ENCODE measurements at places on chromosomes 16 and 17.

DNA sequence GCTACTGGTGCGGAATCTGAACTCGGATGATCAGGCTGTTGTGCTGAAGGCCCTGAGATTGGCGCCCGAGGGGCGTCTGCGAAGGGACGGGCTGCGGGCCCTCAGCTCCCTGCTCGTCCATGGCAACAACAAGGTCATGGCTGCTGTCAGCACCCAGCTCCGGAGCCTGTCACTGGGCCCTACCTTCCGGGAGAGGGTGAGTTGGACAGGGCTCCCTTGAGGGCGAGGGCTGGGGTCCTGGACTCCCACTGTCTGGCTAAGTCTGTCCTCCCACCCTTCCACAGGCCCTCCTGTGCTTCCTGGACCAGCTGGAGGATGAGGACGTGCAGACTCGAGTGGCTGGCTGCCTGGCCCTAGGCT, 16.7 kb upstream of the CTCF start:
- no peak for DNase-seq

DNA sequence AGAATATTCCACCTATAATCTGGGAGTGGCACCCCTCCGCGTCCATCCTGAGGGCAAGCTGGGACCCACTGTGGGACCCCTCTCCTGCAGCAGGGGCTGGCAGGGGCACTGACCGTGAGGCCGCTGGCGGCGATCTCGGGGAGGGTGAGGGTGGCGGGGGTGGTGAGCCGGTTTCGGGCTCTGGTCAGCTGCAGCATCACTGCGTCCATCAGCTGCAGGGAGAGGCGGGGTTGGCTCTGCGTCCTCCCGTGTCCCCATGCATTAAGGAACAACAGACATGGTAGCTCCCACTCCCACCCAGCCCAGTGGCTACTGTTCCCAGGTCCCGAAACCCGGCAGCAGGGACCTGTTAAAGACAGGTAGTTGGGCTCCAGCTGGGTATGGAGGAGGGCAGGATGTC, 3.3 kb downstream of the SMIM22 start:
- DNase-seq = no peak

GRCh38 chr16:81060576-81061306, 16.3 kb downstream of the C16orf46 start:
- DNase-seq = no peak

DNA sequence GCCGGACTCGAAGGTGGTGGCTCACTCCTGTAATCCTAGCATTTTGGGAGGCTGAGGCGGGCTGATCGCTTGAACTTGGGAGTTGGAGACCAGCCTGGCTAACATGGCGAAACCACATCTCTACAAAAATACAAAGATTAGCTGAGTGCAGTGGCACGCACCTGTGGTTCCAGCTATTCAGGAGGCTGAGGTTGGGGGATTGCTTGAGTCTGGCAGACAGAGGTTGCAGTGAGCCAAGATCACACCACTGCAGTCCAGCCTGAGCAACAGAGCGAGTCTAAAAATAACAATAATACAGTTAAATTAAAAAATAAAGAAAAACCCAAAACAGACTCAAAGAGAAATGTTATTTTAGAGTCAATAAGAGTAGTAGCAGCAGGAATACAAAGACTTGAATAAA, 29.7 kb upstream of the ABCA5 start:
- no peak for DNase-seq

- DNase-seq = no peak
These were observed 3.5 kb upstream of the CMIP start for GRCh38 chr16:81440888-81441761.

- no peak for DNase-seq
These were observed at the start of gene TLCD2 for GRCh38 chr17:1709971-1710806. Gene TLCD2 (minus strand): TSS chr17:1710377. CDS start chr17:1710242, 135 bp downstream.

GRCh38 chr17:49630113-49630900, 47.6 kb downstream of the SPOP start:
- DNase-seq = no peak

GRCh38 chr17:80693511-80693910, 148.9 kb downstream of the RPTOR start:
- DNase-seq = no peak

DNA sequence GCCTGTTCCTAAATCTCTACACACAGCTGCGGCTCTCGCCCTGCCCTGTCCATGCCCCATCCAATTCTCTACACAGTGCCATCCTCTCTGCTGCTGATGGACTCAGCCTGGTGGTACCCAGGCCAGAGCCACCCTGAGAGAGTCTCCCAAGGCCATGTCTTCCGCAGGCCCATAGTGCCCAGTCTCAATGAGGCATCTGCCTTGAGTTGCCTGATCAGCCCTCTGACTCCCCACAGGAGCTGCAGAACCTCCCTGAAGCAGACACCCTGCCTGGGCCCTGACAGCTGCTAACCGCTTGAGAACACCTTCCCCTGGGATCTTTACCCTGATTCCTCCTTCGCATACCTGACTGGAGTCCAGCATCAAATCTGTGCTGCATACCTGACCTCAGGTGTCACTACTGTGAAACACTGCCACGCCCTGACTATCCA, 13.3 kb downstream of the TSPOAP1 start:
- DNase-seq = no peak

DNA sequence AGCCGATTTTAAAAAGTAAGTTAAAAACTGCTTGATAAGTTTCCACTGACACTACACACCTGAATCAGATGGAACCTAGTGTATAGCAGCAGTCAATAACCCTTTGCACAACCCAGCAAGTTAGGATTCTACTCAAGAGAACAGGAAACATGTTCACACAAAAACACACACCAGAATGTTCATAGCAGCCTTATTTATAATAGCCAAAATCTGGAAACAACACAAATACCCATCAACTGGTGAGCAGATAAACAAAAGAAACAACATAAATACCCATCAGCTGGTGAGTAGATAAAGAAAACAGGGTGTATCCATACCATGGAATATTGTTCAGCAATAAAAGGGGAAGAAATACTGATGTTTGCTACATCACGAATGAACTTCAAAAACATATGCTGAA, 2.7 kb upstream of the CDH11 start:
- no peak for DNase-seq

- DNase-seq = peak; percentile 79
These were observed 40.7 kb downstream of the DNAJA2 start for GRCh38 chr16:46932802-46933201.

DNA sequence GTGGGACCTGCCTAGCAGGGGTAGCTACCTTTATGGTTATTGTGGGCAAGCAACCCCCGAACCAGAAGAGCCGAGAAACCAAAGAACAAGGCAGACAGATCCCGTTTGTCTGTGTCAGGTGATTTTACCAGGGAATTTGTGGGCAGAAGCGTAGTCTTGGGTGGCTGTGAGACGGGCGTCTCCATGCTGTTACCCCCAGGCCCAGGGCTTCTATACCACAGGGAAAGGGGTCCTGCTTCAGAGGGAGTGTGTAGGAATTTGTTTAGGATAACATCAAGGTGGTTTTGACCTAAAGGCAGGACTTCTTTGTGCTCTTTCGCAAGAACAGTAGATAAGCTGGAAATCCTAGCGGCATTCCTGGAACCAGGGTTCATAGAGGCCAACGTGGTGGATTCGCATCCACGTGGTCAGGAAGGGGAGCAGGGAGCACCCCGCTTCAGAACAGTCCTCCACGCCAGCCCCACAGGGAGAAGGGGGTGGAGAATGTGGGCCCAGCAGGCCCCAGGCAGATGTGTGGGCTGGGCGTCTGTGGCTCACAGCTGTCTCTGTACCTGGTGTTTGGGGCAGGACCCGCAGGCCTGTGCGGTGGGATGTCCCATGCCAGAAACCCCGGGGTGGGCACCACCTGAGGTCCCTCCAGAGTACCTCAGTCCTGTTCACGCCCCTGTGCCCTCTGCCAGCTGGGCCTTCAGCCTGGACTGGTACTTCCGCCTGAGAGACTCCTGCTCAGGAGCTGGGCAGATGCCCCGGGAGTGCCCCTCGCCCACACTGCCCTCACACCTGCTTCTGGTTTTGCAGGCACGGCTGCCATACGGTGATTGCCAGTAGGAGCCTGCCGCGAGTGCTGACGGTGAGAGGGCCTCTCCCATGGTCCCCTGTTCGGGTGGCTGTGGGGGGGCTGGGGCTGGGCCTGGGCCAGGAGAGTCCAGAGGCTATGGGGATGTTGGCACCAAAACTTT, 4.1 kb downstream of the DECR2 start:
- no peak for DNase-seq

DNA sequence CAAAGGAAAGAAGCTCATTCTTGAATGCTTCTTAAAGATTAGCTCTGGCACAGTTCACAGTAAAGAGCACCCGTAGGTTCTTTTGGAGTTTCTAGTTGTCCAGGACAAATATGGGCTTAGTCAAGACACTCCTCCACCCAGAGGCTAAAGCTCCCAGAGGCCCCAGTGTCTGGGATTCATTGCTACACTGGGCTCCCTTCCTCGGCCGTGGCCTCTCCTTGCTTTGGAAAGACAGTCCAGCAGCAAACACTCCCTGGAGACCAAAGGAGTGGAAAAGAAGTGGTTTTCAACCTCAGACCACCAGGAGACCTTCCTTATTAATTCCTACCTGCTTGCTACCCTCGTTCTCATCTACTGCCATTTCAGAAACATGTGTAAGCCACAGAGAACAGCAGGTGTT, 17.1 kb downstream of the PHB1 start:
- DNase-seq = no peak

GRCh38 chr17:79803997-79804855, 7.3 kb upstream of the CBX8 start:
- peak; percentile 81 for DNase-seq

GRCh38 chr16:85167589-85168537, 55.6 kb upstream of the CIBAR2 start:
- no peak for DNase-seq

GRCh38 chr17:80198144-80198661, 21.9 kb downstream of the SGSH start:
- no peak for DNase-seq

DNA sequence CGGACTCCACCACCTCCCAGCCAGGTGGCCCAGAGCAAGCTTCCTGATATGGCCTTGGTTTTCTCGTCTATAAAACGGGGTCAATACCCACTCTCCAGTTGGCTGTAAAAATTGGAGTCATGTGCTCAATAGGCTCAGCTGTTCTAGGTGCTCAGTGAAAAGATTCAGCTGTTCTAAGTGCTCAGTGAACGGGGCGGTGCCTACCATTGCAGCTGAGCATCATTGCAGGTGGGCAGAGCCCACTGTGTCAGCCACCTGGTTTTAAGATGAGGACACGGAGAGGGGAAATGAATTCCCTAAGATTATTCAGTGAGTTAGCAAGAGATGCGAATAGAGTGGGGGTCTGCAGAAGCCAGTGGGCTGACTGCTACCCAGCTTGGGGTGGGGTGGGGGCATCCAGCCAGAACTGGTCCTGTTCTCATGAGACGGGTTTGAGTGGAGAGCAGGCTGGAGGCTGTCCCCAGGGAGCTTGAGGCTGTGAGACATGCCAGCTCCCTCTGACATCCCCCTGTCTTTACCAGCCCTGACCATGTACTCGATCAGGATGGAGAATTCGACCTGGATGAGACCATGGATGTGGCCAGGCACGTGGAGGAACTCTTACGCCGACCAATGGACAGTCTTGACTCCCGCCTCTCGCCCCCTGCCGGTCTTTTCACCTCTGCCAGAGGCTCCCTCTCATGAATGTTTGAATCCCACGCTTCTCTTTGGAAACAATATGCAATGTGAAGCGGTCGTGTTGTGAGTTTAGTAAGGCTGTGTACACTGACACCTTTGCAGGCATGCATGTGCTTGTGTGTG, 21.9 kb downstream of the STAT5A start:
- DNase-seq = no peak

DNA sequence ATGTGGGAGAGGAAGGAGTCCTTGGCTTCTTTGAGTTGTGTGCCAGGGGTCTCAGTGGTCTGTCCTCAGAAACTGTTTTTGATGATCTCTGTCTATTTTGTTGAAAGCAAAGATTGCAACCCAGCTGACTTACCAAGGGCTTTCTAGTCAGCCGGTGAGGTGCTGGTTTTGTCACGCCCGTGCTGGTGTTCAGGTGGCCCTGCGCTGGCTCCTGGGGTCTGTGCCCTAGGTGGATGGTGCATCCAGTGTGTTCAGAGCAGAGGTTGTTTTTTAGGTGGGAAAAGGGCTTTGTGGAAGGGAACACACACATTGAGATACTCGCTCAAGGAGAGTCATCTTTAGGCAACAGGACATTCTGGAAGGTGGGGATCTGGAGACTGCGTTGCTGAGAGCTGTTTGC, 51.0 kb downstream of the BANP start:
- DNase-seq = no peak

DNA sequence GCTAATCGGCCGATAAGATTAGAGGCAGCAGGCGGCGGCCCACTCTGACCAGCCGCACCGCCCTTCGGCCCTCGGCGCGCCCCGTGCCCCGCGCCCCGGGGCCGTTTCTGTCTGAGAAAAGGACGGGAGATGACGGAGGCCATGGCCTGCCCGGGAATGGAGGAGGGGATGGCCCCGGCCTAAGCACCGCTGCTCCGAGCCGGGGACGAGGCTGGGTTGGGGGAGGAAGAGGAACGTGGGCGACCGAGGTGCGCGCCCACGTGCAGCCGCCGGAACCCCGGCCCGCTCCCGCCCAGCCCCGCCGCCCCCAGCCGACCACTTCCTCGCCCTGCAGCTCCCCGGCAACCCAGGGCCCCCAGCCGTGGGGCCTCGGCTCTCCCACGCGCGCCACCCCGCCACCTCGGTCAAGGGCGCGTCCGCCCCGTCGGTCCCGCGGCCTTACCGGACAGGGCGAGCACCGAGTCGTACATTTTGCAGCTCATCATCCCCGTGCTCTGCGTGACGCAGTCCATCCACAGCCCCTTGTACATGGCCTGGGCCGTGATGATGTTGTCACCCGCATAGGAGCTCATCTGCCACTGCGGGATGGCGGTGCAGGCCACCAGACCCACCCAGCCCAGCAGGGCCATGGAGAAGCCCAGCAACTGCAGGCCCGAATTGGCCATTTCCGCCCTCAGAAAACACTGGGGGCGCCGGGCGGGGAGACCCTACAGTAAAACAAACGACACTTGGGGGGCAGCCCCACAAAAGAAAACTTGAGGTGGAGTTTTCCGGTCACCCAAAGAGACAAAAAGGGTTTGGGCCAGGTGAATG, 693 bp downstream of the CLDN7 start:
- DNase-seq = no peak

DNA sequence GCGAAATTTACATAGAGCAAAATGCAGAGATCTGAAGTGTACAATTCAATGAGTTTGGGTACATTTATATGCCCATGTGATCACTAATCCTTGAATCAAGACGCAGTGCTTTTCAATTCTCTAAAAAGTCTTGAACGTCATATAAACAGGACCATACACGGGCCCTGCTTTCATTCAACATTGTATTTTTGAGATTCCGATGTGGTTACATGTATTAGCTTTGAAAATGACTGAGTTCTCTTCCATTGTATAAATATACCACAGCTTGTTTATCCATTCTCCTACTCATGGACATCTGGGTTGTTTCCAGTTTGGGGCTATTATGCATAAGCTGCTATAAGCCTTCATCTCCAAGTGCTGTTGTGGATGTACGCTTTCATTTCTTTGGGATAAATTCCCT, 45.5 kb downstream of the ZCCHC14 start:
- DNase-seq = no peak
